NCI-H1092 (cell line): ENCODE measurements at places on chromosomes 7 and 10.

GRCh38 chr10:5890452-5890915 lies 441 bp downstream of the FBH1 start:
- DNase-seq, result peak; percentile 4

DNA sequence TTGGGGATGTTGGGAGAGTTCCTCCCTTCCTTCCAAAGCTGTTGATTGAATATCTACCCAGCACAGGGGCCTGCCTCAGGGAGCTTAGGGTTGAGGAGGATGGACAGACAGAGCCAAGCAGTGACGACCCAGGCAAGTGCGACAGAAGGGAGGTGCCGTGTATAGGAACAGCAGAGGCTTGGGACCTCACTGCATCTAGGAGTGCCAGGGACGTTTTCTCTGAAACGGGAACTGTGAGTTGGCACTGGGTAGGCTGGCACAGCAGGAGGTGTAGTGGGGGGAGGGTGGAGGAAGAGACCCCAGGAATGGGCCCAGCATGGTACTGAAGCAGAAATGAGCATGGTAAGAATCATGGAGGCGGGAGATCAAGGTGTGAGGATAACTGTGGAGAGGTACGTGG lies 55.3 kb upstream of the MGMT start:
- DNase-seq, result no peak

DNA sequence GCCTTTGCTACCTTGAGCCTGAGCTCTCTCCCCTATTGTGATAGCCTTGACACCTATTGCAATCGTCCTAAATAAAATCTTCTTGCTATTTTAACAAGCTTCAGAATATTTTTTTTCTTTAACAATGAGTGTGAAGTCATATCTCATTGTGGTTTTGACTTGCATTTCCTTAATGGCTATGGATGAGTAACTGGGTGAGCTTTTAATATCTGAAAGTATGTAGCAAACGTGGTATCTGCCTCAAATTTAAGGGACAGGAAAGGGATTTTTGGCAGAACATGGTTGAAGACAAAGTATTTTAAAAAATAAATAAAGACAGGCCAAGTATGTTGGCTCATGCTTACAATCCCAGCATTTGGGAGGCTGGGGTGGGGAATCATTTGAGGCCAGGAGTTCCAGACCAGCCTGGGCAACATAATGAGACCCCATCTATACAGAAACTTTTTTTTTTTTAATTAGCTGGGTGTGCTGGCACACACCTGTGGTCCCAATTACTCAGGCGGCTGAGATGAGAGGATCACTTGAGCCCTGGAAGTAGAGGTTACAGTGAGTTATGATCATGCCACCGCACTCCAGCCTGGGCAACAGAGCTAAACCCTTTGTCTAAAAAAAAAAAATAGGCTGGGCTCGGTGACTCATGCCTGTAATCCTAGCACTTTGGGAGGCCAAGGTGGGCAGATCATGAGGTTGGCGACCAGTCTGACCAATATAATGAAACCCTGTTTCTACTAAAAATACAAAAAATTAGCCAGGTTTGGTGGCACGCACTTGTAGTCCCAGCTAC lies 319.3 kb upstream of the NRP1 start:
- no peak for DNase-seq

GRCh38 chr7:158344706-158345300 lies 242.8 kb downstream of the PTPRN2 start:
- no peak for DNase-seq

DNA sequence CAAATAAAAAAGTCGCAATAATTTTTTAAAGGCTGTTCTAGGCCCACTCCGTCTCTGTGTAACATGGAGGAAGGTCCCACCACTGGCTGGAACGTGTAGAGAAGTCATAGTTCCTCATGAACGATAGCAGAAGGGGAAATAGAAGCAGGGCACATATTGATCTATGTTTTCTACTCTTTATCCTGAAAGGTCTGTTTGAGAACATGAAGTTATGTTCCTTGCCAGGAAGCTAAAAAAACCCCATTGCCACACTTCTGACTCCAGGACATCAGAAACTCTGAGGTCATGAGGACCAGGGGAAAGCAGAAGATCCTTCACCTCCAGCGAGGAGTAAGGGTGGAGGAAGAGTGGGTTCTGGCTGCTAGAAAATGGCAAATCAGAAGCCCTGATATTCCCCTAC lies 10.8 kb downstream of the ANKRD22 start:
- DNase-seq, result no peak

DNA sequence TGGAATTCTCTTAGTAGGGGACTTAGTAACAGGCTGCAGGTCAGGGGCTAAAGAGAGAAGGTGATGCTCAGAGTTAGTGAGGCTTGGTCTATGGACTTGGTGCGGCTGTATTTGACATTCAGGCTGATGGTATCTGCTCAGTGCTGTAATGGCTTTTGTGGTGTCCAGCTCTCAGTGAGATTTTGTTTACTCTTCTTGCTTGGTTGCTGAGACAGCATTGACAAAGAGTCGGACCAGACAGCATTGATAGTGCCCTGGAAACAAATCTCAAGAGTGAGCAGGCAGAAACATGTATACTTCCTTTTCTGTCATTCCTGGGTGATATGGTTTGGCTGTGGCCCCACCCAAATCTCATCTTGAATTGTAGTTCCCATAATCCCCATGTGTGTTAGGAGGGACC lies 202.0 kb downstream of the STK31 start:
- no peak for DNase-seq

DNA sequence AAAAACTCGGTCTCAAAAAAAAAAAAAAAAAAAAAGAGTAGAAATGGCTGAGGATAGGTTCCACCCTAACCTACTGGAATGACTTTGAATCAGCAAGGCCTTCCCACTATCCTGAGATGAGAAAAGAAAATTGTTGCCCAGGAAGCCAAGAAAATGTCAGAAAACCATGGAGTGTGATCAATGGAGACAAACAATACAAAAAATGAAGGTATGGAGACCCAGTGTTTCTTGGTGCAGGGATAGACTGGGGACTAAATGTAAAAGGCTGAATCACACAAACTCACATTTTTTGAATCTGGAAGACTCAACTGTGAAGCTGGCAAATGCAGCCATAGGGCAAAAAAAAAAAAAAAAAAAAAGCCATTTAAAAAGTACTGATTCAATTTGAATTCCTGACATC lies 364.3 kb upstream of the ANKRD30A start:
- no peak for DNase-seq

DNA sequence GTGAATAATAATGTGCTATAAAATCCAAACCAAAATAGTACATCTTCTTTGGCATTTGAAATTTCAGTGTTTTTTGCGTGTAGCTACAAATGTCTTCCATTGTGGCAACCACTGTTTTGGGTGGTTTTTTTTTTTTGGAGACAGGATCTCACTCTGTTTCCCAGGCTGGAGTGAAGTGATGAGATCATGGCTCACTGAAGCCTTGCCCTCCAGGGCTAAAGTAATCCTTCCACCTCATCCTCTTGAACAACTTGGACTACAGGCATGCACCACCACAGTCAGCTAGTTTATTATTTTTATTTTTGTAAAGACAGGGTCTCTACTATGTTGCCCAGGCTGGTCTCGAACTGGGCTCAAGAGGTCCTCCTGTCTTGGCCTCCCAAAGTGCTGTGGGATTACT lies 455.1 kb downstream of the AUTS2 start:
- DNase-seq, result no peak
